Diencephalon (tissue), 1 donor: ENCODE measurements at places on chromosomes 11 and 22. TPM values are rescaled to one million over a fixed set of nuclear protein-coding genes. Genes with fewer than 3 reads are reported as not detected.

OR5AK2 gene
- total RNA-seq, result not detected

TMEM225 gene
- total RNA-seq, result not detected

SIAE gene
- total RNA-seq, result 22.6 TPM

RTN4RL2 gene
- 0.46 TPM for total RNA-seq

RNF26 gene
- 3.7 TPM for total RNA-seq

CSF2RB gene
- total RNA-seq, result 0.92 TPM

PTPRCAP gene
- total RNA-seq, result not detected

OR52H1 gene
- total RNA-seq, result 0.69 TPM

KIAA1671 gene
- total RNA-seq, result 13.1 TPM

FAM227A gene
- 9.2 TPM for total RNA-seq

ISX gene
- total RNA-seq, result not detected

PGA5 gene
- not detected for total RNA-seq

LIF gene
- total RNA-seq, result not detected

TRIM44 gene
- 27.9 TPM for total RNA-seq

PRPF19 gene
- total RNA-seq, result 47.3 TPM

LRRC10B gene
- 6.7 TPM for total RNA-seq

TNNI2 gene
- not detected for total RNA-seq

RIC3 gene
- total RNA-seq, result 72.9 TPM

SLC5A1 gene
- 0.23 TPM for total RNA-seq

LRRC56 gene
- total RNA-seq, result 3.5 TPM
